ENCODE measurements at places on chromosomes 12 and 14. TPM values are rescaled to one million over a fixed set of nuclear protein-coding genes. Genes with fewer than 3 reads are reported as not detected.

Gene OR10AD1
- not detected for total RNA-seq

Gene RNASE7
- not detected for total RNA-seq

Gene CLEC9A
- total RNA-seq, result 0.90 TPM

DNA sequence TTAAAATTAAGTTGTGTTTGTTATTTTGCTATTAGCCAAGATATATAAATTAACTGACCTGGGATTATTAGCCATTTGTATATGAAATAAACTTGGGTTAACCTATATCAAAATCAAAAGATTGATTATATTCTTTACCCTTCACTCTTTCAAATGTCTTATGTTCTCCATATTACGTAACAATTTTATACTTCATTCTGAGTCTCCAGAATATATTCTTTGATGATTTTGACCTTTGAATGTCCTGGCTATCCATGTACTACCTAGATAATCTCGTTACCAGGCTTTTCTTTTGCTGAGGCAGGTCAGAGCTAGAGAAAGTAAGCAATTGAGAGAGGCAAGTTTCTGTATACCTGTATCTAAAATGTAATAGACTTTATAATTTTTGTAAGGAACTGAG is 3.6 kb downstream of the PPM1A start:
- DNase-seq, result no peak

DNA sequence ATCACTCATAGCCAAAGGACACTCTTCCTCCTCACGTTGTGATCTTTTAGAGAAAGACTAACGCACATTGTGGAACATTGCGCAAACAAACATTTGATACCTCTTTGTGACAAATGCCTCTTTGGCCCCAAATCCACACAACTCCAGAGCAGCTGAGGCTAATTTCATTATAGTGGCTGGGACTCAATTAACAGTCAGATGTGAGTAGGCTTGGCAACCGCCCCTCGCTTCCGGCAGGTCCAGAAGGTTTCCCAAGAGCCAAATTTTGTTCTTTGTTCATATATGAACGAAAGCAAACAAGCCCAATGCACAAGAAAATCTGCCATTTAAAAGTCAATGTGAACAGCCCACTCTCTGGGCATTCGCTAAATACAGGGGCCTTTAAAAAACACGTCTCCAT is 273.9 kb downstream of the GLT1D1 start:
- DNase-seq, result no peak
